RPMI8226 (cell line): ENCODE measurements at places on chromosomes 6 and 20.

DNA sequence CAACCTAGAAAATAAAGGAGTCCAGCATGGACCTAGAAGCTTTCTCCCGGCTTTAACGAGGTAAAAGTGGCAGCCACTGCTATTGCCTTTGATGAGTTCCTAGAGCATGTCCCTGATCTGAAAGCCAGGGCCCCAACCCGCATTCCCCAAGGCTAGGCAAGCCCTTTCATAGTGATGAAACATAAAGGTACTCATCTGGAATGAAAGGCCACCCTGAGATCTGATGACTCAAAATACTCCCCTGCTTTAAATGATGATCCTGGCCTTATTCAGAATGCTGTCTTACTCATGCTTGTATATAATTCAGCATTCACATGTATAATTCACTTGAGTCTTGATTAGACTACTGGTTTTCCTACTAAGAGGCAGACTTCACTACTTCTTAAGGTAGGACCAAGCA lies 21.3 kb downstream of the TTPAL start:
- DNase-seq, result no peak

- DNase-seq, result no peak
Observed at GRCh38 chr6:128346569-128346968, 173.8 kb downstream of the PTPRK start.

DNA sequence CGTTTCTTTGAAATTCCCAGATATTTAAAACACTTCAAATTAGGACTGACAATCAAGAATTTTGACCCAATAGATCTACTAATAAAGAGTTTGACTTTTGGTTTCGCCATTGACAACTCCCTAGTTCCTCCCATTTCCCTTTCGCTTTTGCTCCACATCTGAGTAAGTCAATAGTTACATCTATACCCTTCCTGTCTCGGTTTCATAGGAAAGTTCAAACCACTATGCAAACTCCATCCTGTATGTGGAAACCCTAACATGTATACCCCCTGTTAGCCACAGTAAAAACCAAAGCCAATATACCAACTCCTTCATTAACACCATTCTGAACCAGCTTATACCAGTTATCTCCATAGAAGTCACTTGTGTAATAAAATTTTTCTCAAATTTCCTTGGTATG lies 311.1 kb downstream of the MMUT start:
- no peak for DNase-seq

DNA sequence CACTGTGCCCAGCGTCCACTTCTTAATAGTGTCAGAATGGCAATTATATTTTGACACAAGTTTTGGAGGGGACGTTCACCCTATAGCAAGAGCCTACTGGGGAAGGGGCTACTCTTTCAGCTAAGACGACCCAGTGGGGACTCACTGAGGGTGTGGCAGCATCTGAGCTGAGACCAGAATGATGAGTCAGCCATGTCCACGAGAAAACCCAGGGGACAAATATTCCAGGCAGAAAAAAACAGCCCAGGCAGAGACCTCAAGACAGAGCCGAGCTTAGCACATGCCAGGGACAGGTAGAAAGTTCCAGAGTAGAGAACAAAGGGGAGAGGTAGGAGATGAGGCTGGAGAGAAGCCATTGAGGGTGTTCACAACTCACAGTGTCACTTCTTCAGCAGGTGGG lies 11.2 kb downstream of the CNBD2 start:
- no peak for DNase-seq

DNA sequence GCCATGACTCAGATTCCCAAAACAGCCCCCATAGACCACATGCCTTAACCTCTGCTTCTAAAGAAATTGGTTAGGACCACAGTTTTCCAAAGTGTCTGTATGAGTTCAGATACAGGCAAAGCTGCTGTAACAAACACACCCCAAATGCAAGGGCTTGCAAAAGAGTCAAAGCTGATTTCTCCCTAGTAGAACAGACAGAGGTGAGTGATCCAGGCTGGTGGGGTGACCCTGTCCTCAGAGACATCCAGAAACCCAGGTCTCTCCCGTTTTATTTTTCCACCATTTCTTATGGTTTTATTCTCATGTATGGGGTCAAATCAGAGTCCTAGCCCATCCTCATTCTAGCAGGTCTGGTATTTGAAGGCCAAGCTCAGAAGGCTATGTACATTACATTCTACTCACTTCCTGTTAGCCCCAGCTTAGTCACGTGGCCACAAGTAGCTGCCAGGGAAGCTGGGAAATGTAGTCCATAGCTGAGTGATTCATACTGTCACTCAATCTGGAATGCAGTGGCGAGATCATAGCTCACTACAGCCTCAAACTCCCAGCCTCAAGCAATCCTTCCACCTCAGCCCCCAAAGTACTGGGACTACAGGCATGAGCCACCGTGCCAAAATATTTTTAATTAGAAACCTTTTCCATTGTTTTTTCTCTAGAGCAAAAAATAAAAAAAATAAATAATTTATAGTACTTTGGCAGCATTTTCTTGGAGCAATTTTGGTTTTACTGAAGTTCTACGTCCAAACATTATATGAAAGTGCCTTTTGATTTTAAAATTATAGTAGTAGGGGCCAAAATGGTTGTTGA lies 175.2 kb downstream of the ZMYND8 start:
- DNase-seq, result peak; percentile 63

GRCh38 chr6:134373282-134373922 lies 55.5 kb upstream of the SGK1 start:
- DNase-seq, result peak; percentile 49

- DNase-seq, result no peak
Observed at GRCh38 chr20:37821696-37822095, 81.2 kb upstream of the VSTM2L start.

DNA sequence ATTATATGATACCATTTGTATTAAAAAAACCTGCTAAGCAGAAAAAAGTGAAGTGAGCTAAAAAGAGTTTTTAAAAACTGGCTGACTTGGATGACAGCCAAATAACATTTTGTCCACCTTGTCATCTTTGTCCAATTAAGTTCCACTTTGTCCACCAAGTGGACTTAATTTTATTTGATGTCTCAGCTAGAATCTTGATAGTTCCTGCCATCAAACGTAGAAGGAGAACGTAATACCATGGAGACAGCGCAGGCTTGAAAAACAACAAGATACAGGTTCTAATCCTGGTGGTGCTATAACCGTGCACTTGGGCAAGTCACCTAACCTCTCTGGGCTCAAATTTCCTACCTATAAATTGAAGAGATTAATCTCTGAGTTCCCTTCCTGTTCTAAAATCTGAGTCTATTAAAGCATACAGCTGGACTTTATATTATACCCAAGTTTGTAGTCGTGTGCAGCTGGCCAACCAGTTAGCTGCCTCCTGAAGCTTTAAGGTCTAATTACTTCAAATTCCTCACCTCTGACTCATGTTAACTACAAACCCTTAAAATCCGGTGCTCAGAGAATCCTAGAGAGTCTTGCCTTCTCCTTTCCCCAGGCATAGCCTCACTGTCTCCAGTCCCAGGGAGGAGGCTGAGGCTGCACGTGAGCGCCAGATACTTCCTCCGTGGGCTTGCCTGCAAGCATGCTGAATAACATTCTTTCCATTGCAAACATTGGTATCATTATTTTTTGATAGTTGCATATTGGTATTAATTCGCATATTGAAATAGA lies 16.8 kb downstream of the TMEM244 start:
- DNase-seq, result no peak

GRCh38 chr6:144055121-144055931 lies 40.0 kb downstream of the SF3B5 start:
- peak; percentile 4 for DNase-seq

DNA sequence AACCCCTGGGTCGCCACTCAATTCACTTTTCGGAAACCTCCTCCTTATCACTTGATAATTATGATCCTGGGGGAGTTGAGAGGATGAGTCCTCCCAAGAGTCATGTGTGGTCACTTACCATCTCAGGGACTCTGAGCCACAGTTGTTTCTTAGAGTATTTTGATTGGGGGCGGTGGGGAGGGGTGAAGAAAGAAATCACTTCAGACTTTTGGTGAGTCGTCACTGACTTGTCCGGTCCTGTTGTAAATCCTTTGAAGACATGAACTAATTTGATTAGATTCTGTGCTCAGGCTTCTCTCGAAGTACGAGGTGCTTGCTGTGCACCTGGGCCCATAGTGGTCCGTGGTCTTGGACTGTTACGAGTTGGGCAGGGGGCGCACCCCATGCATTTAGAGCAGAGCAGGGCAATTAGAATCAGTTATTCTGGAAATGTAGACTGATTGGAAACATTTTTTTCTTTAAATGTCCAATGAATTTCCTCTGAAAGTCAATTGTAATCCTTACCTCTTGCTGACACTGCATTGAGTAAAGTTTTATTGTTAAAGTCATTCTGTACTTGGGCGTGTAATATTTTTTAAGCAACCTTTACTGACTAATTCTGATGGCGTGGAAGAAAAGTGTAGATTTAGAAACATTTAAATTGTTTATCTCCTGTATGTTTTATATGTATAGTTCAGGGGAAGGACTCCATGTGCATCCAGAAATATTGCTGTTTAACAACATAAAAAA lies 173.4 kb downstream of the SLC16A10 start:
- no peak for DNase-seq

- no peak for DNase-seq
Observed at GRCh38 chr6:169890901-169891300, 139.5 kb downstream of the ERMARD start.

DNA sequence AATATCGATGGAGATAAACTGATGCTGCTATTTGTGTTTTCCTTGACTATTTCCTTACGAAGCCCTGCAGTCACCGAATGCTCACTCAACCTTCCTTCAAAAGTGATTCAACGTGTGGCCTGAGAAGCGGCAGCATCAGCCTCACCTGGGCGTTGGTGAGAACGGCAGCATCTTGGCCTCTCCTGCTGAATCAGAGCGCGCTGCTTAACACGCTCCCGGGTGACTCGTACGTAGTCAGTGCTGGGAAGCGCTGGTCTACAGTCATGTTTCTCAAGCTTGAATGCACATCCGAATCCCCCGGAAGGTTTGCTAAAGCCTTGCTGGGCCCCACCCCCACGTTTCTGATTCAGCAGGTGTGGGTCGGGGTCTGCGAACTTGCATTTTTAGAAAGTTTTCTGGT lies 214.1 kb upstream of the RREB1 start:
- DNase-seq, result no peak

- no peak for DNase-seq
Observed at GRCh38 chr6:73503027-73503772, 17.6 kb downstream of the EEF1A1 start.

DNA sequence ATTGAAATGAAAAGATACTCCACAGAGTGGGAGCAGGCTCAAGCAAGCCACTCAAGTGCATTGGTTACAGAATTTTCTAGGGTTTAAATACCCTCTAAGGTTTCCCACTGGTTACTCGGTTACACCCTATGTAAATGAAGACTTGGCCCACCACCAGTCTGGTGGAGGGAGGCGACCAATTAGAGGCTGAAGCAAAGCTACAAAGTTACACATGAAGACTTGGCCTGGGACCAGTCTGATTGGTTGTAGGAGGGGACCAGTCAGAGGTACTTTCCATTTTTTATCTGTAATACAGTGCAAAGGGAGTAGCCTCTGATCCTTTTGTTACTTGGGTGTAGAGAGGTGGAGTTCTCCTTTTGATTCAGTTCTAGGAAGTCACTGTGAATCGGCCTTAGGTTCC lies 7.6 kb downstream of the SRSF12 start:
- DNase-seq, result no peak

- DNase-seq, result no peak
Observed at GRCh38 chr6:113381232-113381631, 475.9 kb upstream of the MARCKS start.

GRCh38 chr6:39892490-39893129 lies 41.7 kb downstream of the MOCS1 start:
- peak; percentile 23 for DNase-seq

DNA sequence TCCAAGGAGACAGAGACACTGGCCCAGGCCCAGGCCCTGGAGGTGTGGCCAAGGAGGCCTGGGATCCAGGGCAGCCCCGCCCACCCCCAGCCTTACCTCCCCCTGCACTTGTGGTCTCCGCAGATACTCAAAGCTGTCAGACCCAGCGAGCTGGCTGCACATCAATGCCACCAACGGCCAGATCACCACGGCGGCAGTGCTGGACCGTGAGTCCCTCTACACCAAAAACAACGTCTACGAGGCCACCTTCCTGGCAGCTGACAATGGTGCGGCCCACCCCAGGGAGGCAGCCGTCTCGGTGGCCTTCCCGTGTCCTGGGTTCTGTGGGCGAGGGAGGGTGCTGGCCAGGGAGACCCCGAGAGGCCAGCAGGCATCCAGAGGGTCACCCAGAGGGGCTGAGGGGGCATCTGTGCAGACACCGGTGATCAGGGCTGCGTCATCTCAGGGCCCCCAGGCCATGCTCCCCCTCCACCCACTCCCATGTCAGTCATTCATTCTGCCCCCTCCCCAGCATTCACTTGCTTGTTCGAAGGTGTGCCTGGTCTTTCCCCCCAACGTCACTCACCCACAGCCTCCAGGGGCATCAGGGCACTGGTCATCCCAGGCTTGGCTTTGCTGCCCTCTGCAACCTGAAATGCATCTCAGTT lies 141.3 kb downstream of the TAF4 start:
- DNase-seq, result no peak

- DNase-seq, result peak; percentile 52
Observed at GRCh38 chr6:78909391-78909790, 42.0 kb downstream of the IRAK1BP1 start.

DNA sequence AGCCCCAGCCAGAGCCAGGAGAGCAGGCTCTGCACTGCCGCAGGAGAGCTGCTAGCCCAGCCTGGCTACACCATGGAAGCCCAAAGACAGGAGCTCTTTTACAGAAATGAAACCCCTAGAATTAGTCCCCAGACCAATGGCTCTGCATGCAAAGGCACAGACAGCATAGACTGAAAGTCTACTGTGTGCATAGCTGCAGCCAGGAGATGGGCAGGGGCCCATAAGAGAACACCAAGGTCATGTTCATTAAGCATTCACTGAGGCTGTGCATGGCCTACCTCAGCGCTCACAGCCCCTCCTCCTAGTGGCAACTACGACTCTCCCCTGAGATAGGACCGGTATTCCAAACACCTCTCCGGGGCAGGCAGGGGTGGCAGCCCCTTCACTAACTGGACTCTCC lies 34.9 kb downstream of the SNX5 start:
- DNase-seq, result no peak

- no peak for DNase-seq
Observed at GRCh38 chr6:95676011-95676628, 98.8 kb downstream of the MANEA start.

DNA sequence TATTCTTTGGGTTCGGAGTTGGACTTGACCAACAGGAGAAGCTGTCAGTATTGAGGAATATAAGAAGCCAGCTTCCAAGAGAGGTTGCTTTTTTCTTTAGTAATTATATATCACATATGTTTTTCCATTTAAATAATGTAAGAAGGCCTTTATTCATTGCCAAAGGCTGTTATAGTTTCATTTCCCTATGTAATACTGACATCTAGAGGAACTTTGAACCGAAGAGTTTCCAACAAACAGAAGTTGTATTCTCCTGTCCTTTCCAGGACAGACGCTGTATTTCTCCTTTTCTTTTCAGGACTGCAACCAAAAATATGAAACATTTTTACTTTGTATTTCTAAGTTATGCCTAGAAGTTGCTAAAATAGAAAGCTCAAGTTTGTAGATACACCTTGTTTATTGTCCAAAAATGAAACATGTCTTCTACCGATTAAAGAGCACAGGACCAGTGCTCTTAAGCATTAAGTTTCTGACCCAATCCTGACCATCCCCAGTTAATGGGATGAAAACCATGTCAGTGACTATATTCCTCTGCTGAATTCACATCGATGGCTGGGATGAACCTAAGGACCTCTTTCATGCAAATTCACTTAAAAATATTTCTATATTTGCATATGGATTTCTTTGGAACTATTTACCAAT lies 55.1 kb downstream of the MYLK4 start:
- DNase-seq, result peak; percentile 31

- no peak for DNase-seq
Observed at GRCh38 chr6:150183105-150183504, 40.3 kb downstream of the PPP1R14C start.

GRCh38 chr20:19631410-19631809 lies 126.6 kb upstream of the RIN2 start:
- DNase-seq, result no peak

- peak; percentile 91 for DNase-seq
Observed at GRCh38 chr6:7723041-7723447, 2.9 kb upstream of the BMP6 start.
